ENCODE measurements at places on chromosomes 11 and 22. TPM values are rescaled to one million over a fixed set of nuclear protein-coding genes. Genes with fewer than 3 reads are reported as not detected.

Gene OR5A2
- total RNA-seq: not detected

Gene MYRF
- 2.8 TPM for total RNA-seq

Gene GLB1L2
- total RNA-seq: 3.2 TPM

Gene MS4A4A
- total RNA-seq: 2.1 TPM

Gene YPEL4
- total RNA-seq: 2.5 TPM

Gene TNNT3
- total RNA-seq: not detected

Gene LDHA
- 196 TPM for total RNA-seq

Gene TEX12
- total RNA-seq: 1.8 TPM

Gene TREH
- total RNA-seq: not detected
